ENCODE measurements at places on chromosomes 11 and 22. TPM values are rescaled to one million over a fixed set of nuclear protein-coding genes. Genes with fewer than 3 reads are reported as not detected.
A peak's percentile ranks its signal among the peaks of the same experiment; 100 is the strongest.

DNA sequence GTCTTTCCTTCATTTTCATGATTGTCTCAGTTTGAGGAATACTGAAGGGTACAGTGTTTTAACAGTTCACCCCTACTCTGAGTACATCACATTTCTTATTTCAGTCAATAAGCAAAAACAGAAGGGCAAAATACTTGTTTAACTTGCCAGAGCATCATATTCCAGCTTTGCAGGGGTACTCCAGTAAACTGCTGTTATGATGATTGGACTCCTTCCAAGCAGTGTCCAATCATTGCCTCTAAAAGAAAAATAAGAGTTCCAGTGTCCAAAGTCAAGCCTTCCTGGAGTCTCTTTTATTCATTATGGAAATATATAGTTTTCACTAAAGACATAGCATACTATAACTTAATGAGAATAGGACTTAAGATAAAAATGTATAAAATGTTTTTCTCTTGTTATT is 105.1 kb downstream of the FANCF start:
- no peak for DNase-seq
- no peak overlapping the region for H3K4me3 ChIP-seq
- peaks cover 3% of the 10 kb centered on the region for H3K27me3 ChIP-seq
- no peaks in the 10 kb centered on the region for H3K4me1 ChIP-seq

DNA sequence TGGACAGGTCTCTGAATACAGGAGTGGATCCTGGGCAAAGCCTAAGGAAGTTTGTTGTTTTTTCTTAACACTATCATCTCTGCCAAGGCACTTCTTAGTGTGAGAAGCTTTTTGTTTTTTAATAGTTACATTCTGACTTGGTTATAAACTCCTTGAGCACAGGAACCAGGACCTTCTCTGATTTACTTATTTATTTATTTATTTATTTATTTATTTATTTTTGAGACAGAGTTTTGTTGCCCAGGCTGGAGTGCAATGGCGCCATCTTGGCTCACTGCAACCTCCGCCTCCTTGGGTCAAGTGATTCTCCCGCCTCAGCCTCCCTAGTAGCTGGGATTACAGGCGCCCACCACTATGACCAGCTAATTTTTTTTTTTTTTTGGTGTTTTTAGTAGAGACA is 11.0 kb downstream of the RNF185 start:
- H3K27me3 ChIP-seq, result no peaks in the 10 kb centered on the region
- no peak overlapping the region for H3K4me3 ChIP-seq
- no peak for DNase-seq
- peaks cover 60% of the 10 kb centered on the region for H3K4me1 ChIP-seq

DNA sequence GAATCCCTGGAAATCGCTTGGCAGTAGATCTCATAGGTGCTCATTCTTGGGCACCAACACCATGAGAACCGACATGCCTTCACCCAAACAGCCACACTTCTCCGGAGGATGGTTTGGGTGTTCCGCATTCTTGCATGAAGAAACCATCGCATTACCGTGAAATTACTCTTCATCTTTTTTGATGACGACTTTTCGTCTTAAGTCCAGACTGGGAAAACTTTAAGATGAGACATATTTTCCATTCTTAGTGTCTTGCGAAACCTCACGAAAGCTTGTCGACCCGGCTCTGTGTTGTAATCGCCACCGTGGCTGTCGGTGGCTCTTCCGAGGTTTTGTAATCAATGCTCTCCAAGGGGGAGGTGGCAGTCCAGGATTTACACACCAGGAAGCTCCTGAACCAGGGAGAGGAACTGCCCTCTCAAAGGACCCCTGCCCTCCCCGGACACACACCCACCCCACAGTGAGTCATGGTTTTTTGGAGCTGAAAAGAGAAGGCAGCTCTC is 1.7 kb downstream of the TOM1 start:
- H3K4me3 ChIP-seq, result peak overlapping the region; percentile 75
- peaks cover 7% of the 10 kb centered on the region for H3K36me3 ChIP-seq
- H3K27ac ChIP-seq, result peak overlapping the region; percentile 99
- peaks cover 39% of the 10 kb centered on the region for H3K4me1 ChIP-seq
- DNase-seq, result peak; percentile 68

DNA sequence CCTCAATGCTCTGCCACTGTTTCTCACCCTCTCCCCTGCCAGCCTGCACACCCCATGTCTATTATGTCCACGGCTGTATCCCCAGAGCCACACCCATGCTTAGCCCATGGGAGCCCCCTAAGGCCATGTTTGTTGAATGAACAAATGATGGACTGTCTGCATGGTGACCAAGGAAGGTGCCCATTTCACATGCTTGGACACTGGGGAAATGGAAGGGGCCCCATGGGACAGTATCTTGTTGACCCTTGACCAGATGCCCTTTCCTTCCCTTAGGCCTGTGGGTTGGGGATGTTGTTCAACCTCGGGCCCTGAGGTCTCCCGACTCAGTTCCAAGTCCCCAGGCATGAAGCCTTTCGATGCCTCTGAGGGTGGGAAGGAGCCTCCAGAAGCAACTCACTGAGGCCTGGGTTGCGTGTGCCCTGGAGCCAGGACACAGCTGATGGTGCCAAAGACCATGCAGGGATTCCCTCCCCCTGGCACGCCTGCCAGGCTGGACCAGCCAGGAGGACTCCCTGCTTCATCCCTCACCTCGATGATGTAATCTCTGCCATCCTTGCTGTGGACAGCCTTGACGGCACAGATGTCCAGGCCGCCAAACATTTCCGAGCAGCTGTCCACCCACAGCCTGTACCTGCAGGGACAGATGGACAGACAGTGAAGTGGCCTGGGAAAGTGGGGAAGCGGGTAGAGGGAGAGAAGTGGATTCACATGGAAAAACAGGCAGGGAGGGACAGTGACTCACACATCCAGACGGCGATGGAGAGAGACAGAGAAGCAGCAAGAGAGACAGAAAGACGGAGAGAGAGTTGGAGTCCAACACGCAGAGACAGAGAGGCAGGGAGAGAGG is 58.9 kb downstream of the FBXO7 start:
- H3K4me1 ChIP-seq, result peaks cover 18% of the 10 kb centered on the region
- H3K4me3 ChIP-seq, result no peak overlapping the region
- no peaks in the 10 kb centered on the region for H3K36me3 ChIP-seq
- H3K27me3 ChIP-seq, result peaks cover 5% of the 10 kb centered on the region

GRCh38 chr11:94134651-94135512 is 6.2 kb downstream of the PANX1 start:
- peaks cover 11% of the 10 kb centered on the region for H3K4me1 ChIP-seq
- H3K36me3 ChIP-seq, result no peaks in the 10 kb centered on the region
- no peaks in the 10 kb centered on the region for H3K27me3 ChIP-seq

PRDM11 gene
- total RNA-seq, result 5.1 TPM

DNA sequence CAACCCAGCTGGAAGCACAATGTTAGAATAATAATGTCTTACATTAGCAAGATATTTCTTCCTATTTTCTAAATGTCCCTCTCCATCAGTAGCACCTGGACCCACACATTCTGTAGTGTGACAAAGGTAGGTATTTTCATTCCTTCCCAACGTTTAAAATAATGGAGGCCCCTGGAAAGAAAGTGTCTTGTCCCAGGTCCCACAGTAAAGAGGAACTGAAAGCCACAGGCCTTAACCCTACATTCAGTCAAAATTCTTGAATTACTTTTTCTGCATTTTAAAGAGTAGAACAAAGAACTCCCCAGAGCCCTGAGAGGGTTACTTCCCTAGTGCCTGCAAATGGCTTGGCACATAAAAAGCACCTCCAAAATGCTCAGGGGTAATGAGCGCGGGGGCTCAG is 26.3 kb downstream of the OPCML start:
- H3K27me3 ChIP-seq, result peaks cover 2% of the 10 kb centered on the region
- H3K4me1 ChIP-seq, result no peaks in the 10 kb centered on the region
- H3K27ac ChIP-seq, result no peak overlapping the region
- H3K4me3 ChIP-seq, result no peak overlapping the region
- H3K36me3 ChIP-seq, result no peaks in the 10 kb centered on the region
- DNase-seq, result no peak

DNA sequence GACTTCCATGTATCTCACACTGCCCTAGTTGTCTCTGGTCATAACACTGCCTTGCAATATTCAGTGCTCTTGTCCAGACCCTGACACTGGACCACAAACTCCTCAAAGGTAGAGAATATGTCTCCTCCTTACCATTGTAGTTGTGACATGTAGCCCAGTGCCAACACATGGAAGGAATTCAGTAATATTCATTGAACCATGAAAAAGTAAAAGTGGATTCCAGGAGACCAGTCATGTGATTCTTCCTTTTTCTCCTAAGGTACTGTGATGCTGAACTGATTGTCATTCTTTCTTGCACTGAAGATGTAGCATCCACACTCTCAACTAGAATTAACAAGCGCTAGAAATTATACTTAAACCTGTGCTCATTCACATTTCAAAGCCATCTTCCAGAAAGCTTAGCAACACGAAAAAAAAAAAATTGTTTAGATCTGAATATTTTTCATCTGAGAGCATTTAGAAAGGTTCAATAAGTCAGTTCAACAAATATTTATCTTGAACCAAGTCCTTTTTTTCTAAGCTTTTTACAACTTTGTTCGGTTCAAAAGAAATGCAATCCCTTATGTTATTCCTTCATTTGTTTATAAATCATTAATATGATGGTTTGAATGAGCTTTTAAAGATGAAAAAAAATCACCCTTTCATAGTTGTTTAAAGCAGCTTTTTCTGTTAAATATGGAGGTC is 224.7 kb upstream of the BLID start:
- no peak overlapping the region for H3K27ac ChIP-seq
- H3K27me3 ChIP-seq, result no peaks in the 10 kb centered on the region
- no peak overlapping the region for H3K4me3 ChIP-seq
- DNase-seq, result no peak
- H3K36me3 ChIP-seq, result no peaks in the 10 kb centered on the region

DNA sequence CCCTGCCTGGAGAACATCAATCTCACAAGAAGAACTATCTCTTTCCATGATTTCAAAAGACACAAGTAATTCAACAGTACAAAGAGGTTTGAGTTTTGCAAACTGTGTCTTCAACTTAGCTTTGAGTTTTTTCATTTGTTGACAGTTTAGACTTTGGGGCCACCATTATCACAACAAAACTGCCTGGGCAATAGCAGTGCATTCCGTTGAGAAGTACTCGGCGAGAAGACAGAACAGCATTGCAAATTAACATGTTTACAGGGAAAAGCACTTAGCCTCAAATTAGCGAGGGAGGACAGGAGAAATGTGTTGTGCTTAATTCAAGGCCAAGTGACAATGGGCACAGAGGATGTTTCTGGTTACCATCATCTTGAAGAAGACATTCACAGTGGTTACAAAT is 133.2 kb upstream of the MPPED2 start:
- H3K27me3 ChIP-seq, result no peaks in the 10 kb centered on the region
- H3K36me3 ChIP-seq, result no peaks in the 10 kb centered on the region
- no peak for DNase-seq
- H3K27ac ChIP-seq, result no peak overlapping the region
- no peak overlapping the region for H3K4me3 ChIP-seq

NELL1 gene
- total RNA-seq, result not detected

GRCh38 chr11:112238041-112238440 is 11.8 kb downstream of the PTS start:
- H3K4me3 ChIP-seq, result no peak overlapping the region
- no peak overlapping the region for H3K27ac ChIP-seq
- no peak for DNase-seq
- no peaks in the 10 kb centered on the region for H3K4me1 ChIP-seq

GRCh38 chr11:35304386-35304775 is 115.0 kb downstream of the SLC1A2 start:
- peak overlapping the region; percentile 34 for H3K27ac ChIP-seq
- no peak overlapping the region for H3K4me3 ChIP-seq
- H3K36me3 ChIP-seq, result no peaks in the 10 kb centered on the region
- H3K27me3 ChIP-seq, result no peaks in the 10 kb centered on the region

GRCh38 chr11:3808861-3809623 is 682 bp downstream of the PGAP2 start:
- no peaks in the 10 kb centered on the region for H3K36me3 ChIP-seq
- no peak overlapping the region for H3K27ac ChIP-seq
- H3K4me1 ChIP-seq, result peaks cover 13% of the 10 kb centered on the region
- peak overlapping the region; percentile 78 for H3K4me3 ChIP-seq
- no peak for DNase-seq

GAL3ST1 gene
- 2.7 TPM for total RNA-seq

PHETA2 gene
- 2.4 TPM for total RNA-seq

DNA sequence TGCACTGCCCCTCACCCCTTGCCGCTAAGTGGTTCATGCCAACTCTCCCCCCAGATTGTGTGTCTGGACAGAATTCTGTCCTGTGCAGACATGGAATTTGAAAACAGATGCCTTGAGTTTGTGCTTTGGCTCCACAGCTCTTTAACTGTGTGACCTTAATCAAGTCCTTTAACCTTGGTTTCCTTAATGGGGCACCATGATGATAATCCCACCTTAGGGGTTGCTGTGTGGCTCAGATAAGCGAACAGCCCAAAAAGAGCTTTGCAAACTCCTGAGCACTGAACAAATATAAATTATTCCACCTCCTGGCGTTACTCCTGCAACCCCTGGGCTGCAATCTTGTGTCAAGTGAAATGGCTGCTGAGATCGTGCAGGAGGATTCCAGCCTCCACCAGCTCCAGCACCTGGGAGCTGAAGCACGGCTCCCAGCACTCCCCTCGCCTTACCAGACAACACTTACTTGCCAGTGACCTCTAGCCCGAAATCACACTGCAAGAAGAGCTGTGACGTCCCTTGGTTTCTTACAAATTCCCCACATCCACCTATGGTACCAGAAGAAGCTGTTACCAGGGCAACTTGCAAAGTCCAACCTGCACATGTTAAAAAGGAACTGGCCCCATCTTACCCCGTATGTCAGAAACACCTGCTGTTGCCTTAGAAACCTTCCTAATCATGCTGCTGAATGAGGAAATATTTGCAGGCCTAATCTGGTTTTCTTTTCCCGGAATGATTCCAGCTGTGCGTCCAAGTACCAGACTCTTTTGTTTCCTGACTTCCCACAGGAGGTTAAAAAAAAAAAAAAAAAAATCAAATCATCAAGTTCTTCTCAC is 13.2 kb downstream of the VPS37C start:
- no peak overlapping the region for H3K27ac ChIP-seq
- H3K4me3 ChIP-seq, result no peak overlapping the region
- no peaks in the 10 kb centered on the region for H3K36me3 ChIP-seq

DNA sequence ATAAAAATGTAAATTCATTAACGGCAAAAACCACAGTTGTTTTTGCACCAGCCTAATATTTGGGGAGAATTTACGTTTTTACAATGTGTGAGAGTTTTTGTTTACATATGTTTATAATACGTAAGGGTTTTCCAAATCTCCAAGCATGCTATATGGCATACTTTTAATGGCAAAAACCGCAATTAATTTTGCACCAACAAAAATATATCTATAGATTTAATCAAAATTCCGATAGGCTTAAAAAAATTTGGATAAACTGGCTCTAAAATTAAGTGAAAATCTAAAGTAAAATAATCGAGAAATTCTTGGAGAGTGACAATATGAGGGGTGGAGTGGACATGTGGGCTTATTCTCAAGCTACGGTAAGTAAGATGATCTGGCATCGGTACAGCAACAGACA is 22.8 kb downstream of the KRTAP5-6 start:
- no peaks in the 10 kb centered on the region for H3K36me3 ChIP-seq
- peaks cover 11% of the 10 kb centered on the region for H3K4me1 ChIP-seq
- no peaks in the 10 kb centered on the region for H3K27me3 ChIP-seq

GRCh38 chr22:19917389-19918138 is 24.0 kb upstream of the COMT start:
- H3K27me3 ChIP-seq, result no peaks in the 10 kb centered on the region
- H3K27ac ChIP-seq, result no peak overlapping the region
- no peak for DNase-seq
- no peak overlapping the region for H3K4me3 ChIP-seq
- no peaks in the 10 kb centered on the region for H3K36me3 ChIP-seq

Data from psoas muscle (tissue), 8 donors.